ENCODE measurements at places on chromosomes 16 and 17.

DNA sequence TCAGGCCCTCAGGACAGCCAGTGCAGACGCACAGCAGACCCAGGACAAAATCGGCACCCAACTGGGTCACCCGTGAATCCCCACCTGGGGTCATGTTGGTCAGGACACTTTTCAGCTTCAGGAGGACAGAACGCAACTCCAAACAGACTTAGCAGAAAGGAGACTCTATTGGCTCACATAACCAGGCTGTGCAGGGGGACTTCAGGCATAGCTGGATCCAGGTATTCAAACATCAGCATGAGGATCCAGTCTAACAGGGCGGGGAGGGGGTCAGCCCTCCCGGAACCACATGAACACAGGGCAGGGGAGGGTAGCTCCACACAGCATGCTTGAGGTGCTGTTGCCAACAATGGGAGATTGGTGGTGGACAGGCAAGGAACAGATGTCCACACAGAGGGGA, 22.0 kb downstream of the ZNF469 start:
- DNase-seq = no peak

DNA sequence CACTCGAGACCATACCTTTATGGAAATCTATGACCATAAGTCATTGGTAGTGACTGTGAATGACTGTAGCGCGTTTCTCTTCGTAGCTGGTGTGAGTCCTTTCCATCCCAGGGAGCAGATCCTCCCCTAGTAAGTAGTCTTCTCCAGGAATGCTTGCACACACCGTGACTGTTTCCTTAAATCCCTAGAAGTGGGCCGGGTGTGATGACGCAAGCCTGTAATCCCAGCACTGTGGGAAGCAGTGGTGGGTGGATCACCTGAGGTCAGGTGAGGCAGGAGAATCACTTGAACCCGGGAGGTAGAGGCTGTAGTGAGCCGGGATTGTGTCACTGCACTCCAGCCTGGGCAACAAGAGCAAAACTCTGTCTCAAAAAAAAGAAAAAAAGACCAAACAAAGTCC, 70.6 kb downstream of the CRISPLD2 start:
- DNase-seq = no peak

GRCh38 chr16:14300705-14301168, 229.6 kb downstream of the MRTFB start:
- DNase-seq = no peak

DNA sequence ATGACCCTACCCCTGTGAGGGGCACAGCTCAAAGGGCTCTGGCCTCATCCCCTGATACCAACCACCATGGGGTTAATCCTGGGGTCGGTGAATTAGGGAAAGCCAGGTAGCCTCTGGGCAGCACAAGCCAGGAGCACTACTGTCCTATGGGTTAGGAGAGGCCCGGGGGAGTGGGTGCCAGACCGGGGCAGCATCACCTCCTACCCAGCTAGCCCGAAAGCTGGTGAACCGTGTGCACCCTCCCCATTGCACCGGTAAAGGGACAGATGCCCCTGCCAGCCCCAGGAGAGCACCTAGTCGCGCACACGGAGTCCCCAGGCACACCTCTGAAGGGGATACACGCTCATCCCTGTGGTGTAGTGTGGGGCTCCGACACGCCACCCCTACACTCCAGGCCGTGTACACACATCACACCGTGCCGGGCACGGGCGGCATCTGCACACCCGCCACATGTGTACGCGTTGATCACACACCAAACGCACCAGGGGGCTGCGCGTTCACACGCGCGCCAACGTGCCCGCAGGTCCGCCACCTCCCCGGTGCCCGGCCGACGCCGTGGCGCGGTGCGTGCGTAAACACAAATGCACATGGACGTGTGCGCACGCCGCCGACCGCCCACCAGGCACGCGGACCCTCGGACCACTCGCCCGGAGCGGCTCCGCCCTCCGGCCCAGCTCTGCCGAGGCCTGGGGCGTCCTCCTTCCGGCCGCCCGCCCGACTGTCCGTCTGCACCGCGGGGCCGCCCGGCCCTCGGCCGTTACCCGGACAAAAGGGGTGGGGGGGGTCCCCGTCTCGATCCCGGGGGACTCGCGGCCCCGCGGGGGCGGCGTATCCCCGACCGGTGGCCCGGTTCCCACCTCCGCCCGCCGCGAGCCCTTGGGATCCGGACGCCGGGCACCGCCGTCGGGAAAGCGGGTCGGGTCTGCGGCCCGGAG, 785 bp downstream of the UBALD1 start:
- no peak for DNase-seq

GRCh38 chr17:47820033-47820789, 1.4 kb downstream of the OSBPL7 start:
- no peak for DNase-seq

DNA sequence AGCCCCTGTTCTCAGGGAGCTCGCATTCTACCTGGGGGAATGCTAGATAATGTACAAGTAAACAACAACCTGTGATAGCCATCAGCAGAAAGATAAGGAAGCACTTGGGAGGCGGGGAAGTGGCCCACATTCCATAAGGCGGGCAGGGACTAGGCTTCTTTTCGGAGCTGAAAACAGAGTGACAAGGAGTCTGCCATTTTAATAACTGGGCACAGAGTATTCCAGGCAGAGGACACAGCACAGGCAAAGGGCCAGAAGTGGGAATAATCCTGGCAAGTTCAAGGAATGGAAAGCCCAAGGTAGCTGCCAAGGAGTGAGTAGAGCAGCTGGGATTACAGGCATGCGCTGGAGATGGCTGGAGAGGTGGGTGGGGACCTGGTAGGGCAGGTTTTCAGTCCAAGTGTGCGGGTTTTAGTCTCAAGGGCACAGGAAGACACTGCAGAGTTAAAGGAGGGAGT, 24.3 kb downstream of the USP43 start:
- no peak for DNase-seq

- no peak for DNase-seq
Measured at GRCh38 chr16:14338969-14339368, 267.9 kb downstream of the MRTFB start.

- no peak for DNase-seq
Measured at GRCh38 chr16:79463841-79464240, 136.7 kb downstream of the MAF start.

- no peak for DNase-seq
Measured at GRCh38 chr16:31080756-31081419, 6.7 kb downstream of the ZNF646 start.

DNA sequence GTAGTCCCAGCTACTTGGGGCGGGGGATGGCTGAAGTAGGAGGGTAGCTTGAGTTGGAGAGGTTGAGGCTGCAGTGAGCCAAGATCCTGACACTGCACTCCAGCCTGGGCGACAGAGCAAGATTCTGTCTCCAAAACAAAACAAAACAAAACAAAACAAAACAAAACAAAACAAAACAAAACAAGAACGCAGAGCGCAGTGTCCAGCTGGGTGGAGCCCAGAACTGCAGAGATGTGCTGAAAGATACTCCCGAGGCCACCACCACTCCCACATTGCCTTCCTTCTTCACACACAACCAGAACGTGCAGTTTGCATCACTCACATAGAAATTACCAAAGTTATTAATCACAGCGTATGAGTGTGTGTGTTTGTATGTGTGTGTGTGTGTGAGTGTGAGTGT, 222.9 kb upstream of the ASIC2 start:
- DNase-seq = no peak

DNA sequence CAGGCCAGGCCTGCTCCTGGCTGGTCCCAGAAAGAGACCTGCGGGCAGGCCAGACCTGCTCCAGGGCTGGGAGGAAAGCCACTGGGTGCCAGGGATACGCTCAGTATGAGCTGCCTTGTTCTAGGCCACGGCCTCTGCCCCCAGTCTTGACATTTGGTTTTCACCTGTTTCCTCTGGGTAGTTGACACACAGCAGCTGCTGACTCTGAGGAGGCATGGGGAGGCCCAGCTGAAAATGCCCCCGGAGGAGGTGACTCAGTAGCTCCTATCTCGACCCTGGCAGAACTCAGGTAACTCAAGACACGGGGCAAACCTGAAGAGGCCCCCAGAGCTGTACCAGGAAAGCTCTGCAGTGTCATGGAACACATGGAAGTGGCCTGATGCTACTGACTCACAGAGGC, 13.9 kb upstream of the ADGRG1 start:
- DNase-seq = no peak

- DNase-seq = no peak
Measured at GRCh38 chr16:14041164-14041563, 30.0 kb upstream of the MRTFB start.

- DNase-seq = no peak
Measured at GRCh38 chr17:77188084-77189066, 47.6 kb downstream of the SEC14L1 start.

GRCh38 chr16:74844041-74844980, 69.7 kb upstream of the FA2H start:
- no peak for DNase-seq

DNA sequence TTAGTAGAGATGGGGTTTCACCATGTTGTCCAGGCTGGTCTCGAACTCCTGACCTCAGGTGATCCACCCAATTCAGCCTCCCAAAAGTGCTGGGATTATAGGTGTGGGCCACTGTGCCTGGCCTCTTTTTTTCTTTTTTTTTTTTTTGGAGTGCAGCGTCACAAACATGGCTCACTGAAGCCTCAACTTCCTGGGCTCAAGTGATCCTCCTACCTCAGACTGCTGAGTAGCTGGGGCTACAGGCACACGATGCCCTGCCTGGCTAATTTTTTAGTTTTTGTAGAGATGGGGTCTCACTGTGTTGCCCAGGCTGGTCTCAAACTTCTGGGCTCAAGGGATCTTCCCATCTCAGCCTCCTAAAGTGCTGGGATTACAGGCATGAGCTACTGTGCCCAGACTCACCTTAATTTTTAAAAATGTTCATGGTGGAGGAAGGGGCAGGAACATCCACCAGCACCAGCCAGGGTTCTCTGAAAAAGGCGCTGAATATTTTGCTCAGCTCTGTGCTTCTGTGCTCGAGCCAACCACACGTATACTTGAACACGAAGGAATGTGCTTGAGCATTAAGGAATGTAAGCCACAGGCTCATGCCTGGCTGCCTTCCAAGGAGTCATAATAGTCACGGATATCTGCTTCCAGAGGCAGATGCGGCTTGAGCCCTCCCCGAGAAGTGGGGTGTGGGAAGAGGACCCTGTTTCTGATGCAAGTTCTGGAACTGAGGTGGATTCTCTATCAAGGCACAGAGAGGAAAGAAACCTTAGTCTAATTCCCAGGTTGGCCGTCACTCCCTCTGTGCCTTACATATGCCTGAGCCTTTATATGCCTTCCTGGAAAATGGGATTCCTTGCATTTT, 65.5 kb upstream of the CREBBP start:
- no peak for DNase-seq

- no peak for DNase-seq
Measured at GRCh38 chr17:42287977-42288802, at the start of gene STAT5A. Gene STAT5A, plus strand, starts transcription at chr17:42288498. Its CDS starts 914 bp downstream, at chr17:42289412.

GRCh38 chr16:73915935-73916334, 380.7 kb upstream of the PSMD7 start:
- DNase-seq = no peak

- DNase-seq = no peak
Measured at GRCh38 chr16:83586461-83587200, 221.1 kb upstream of the HSBP1 start.

DNA sequence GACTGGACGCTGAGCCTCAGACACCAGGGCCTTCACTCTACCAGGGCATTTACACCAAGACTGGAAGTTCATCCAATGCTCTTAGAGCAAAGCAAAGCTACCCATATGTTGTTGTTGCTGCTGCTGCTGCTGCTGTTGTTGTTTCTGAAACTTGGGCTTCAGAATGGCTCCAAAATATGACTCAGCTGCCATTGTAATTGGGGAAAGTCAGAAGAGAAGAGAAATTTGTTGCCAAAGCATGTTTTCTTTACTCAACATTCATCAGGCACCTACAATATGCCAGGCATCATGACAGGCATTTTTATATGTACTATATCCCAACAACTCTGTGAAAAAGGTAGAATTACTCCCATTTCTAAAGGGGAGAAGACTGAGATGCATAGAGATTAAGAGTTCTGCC, 11.9 kb downstream of the KRT32 start:
- no peak for DNase-seq

GRCh38 chr16:4232541-4233386, 9.1 kb downstream of the SRL start:
- no peak for DNase-seq

- no peak for DNase-seq
Measured at GRCh38 chr16:349211-349610, 3.3 kb downstream of the AXIN1 start.

GRCh38 chr17:79798299-79799173, 1.7 kb upstream of the CBX8 start:
- DNase-seq = no peak

GRCh38 chr17:81865733-81866439, 5.3 kb downstream of the ARHGDIA start:
- no peak for DNase-seq

GRCh38 chr16:2028620-2029220, 2.0 kb downstream of the NHERF2 start:
- DNase-seq = no peak

DNA sequence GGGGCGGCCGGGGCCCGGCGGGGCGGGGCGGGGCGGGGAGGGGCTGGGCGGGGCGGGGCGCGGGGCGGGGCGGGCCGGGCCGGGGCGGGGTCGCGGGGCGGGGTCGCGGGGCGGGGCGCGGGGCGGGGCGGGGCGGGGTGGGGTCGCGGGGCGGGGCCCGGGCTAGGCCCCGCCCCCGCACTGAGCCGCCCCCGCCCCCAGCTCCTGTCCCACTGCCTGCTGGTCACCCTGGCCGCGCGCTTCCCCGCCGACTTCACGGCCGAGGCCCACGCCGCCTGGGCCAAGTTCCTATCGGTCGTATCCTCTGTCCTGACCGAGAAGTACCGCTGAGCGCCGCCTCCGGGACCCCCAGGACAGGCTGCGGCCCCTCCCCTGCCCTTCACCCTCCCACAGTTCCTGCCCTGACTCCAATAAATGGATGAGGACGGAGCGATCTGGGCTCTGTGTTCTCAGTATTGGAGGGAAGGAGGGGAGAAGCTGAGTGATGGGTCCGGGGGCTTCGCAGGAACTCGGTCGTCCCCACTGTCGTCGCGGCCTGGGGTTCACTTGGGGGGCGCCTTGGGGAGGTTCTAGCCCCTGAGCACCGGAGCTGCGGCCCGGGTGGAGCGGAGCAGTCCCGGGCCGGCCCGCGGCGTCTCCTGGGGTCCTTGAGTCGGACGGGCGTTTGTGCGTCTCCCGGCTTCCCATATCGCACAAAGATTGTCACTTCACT, 795 bp upstream of the HBM start:
- DNase-seq = no peak

GRCh38 chr16:87806641-87807546, 41.1 kb upstream of the KLHDC4 start:
- no peak for DNase-seq

- no peak for DNase-seq
Measured at GRCh38 chr16:50555952-50556673, 7.9 kb downstream of the NKD1 start.

DNA sequence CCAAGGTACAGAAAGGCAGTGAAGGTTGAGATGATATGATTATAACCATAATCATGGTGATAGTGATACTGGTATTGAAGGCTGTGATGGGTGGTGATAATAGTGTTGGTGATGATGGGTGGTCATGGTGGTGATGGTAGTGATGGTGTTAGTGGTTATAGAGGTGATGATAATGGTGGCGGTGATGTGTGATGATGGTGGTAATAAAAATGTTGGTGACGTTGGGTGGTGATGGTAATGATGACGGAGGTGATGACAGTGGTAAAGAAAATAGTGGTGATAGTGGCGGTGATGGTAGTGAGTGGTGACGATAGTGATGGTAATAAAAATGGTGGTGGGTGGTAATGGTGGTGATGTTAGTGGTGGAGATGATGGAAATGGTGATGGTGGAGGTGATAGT, 65.1 kb upstream of the KDM8 start:
- DNase-seq = no peak
